ENCODE measurements at places on chromosomes 5 and 9.

DNA sequence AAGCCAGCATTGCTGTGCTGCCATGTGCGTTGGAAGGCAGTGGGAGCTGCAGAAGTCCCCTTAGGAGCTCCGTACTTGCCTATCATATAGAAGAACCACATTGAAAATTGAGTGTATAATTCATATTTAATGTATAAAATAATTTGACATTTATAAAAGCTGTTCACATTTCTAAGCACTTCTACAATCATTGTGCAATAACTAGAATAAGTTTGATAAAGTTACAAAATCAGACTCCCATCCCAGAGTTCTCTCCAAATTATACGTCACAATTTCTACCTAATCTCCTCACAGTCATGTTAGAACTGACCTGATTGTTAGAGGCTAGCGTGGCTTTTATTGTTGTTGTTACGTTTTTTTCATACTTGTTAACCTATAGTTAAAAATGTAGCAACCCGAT is 123.5 kb upstream of the ZNF366 start:
- DNase-seq: no peak

- peak; percentile 77 for DNase-seq
Measured at GRCh38 chr9:34379334-34380033, 2.8 kb upstream of the MYORG start.

DNA sequence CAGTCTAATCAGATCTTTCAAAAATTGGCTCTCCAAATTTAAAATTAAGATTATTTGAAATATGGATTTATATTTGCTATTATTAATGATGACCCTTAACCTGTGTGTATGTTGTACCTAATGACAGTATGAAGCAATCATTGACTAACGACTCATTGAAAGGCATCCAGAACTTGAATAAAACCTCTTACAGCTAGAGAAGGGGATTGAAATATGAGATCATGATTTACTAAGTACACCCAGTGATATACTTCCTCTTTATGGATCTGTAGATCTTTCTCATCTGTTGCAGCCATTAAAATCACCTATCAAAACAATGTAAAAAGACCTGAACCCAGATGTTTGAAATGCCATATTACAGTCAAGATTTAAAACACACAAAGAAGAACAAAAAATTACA is 126.5 kb downstream of the RPS23 start:
- no peak for DNase-seq

GRCh38 chr5:371811-372555 is 50.5 kb downstream of the AHRR start:
- DNase-seq: no peak

- no peak for DNase-seq
Measured at GRCh38 chr9:99138424-99139284, 33.7 kb downstream of the TGFBR1 start.

DNA sequence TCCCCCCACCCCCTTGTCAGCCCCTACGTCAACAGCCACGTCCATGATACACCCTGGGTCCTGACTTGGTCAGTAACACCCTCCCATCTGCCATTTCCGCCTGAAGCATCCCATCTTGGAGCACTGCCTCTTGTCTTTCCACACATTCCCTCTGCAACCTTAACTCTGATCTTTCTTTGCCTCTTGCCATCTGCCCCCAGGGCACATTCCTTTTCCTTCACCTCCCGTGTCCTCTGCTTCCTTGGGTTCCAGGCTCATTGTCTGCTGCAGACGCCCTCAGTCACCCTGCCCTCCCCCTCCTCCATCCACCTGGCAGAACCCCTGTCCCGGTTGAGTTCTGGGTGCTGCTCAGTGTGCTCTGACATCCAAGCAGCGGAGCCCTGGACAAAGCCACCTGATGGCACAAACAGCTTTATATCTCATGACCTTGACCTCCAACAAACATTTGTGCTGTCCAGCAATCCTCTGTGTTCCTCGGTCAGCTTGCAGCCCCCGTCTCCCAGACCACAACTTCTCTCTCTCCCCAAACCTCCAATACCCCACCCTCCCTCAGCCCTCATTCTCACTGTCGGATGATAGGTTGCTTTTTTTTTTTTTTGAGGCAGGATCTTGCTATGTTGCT is 97.7 kb upstream of the IER5L start:
- no peak for DNase-seq

GRCh38 chr9:33153666-33154065 is 13.5 kb downstream of the B4GALT1 start:
- DNase-seq: no peak

DNA sequence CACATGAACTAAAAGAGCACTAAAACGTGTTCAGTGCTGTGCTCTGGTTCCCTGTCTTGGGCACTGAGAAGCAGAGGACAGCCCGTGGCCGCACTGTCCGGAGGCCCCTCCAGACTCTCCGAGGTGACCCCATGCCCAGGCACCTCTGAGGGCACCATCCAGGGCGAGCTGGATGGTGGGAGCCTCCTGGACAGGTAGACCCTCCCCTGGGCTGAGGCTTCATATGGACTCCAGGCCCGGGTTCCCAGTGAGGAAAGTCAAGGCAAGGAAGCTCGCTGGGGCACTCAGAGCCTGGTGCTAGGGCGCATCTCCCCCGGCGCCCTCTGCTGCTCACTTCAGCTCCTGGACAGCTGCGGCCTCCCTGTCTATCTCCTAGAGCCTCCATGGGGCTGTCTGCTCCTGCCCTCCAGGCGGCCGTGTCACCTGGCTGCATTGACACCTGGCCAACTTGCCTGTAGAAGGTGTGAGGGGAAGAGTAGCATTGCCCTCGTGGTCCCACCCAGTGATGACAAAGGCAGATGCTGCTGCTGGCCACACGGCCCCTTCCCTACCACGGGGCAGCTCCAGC is 178.2 kb upstream of the IRX1 start:
- DNase-seq: no peak

DNA sequence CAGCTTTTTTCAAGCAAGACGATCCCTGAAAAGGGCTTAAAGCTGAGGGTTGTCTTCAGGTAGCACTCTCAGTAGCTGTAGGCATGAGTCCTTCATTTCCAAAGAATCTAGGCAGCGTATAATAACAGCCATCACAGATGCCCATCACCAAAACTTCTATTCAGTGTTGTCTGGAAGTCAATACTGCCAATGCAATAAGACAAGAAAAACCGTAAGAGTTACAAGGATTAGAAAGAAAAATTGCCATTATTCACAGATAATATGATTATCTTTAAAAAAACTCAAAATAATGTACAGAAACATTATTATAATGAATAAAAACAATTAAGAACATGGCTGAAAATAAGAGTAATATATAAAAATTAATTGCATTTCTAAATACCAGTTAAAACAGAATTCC is 208.2 kb upstream of the ADRA1B start:
- DNase-seq: no peak

- no peak for DNase-seq
Measured at GRCh38 chr5:161105525-161105924, 253.5 kb upstream of the ATP10B start.

- DNase-seq: no peak
Measured at GRCh38 chr9:86061972-86062739, 37.2 kb downstream of the GOLM1 start.

- DNase-seq: no peak
Measured at GRCh38 chr9:89999534-90000370, 394.9 kb downstream of the GADD45G start.

GRCh38 chr9:130200038-130200849 is 28.0 kb downstream of the NCS1 start:
- DNase-seq: no peak

DNA sequence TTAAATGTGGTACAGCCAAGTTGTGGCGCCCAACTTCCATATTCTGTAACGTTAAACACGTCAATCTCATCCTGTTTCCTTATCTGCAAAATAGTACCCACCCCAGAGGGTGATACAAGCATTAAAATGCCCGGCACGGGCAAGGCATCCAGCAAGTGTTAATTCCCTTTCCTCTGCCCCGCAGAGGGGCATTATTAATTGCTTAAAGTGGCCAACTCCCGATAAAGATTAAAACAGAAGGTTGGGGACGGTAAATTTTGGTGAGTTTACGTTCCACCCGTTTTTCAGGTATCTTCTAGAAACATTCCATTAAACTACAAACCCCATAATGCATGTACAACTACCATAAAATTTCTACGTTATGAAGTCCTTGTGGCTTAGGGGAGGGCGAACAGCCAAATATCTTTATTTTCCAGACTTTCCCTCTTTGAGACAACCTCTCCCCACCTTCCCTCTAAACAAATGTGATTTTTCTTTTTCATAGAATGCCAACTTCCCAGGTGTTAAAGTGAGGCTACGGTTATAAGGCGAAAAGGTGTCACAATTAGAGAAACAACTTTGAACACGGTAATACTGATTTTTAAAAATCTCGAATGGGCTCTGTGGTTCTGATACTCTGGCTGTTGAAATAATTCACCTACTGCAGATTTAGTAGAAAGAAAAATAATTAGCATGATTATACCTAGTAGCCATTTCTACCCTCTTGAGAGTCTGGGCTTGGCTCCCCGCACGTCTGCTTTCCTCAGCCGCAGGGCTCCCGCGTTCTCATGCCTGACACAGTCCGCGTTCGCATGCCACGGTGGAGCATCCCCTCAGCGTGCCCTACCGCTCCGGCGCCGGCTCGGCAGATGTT is 1.2 kb upstream of the GPBP1 start:
- no peak for DNase-seq

DNA sequence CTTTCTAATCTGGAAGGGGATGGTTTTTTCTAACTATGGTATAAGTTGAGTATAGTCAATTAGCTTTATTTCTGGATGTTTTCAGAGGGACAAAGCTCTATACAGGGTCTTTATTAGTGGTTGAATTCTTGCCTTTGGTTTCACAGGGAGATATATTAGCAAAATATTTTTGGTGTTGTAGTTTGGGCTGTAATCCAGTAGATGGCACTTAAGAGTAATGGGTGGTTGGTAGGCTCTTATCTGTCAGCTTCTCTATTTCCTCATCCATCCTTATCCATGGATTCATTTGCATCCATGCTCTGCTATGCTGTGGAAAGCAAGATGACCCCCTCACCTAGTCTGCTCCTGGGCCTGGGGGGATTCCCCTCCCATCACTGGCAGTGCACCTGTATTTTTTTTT is 363.6 kb upstream of the CYLC2 start:
- DNase-seq: no peak

GRCh38 chr5:94025788-94026473 is 284.5 kb upstream of the POU5F2 start:
- no peak for DNase-seq

DNA sequence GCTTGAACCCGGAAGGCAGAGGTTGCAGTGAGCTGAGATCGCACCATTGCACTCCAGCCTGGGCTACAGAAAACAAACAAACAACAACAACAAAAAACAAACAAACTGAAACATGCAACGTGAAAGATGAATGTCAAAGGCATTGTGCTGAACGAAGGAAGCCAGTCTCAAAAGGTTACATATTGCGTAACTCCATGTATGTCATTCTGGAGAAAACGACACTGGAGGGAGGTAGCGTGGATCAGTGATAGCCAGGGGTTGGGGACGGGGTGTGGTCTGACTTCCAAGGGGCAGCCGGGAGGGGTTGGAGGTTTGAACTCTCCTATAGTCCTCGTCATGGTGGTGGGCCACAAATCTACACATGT is 12.1 kb upstream of the WDR5 start:
- DNase-seq: no peak

DNA sequence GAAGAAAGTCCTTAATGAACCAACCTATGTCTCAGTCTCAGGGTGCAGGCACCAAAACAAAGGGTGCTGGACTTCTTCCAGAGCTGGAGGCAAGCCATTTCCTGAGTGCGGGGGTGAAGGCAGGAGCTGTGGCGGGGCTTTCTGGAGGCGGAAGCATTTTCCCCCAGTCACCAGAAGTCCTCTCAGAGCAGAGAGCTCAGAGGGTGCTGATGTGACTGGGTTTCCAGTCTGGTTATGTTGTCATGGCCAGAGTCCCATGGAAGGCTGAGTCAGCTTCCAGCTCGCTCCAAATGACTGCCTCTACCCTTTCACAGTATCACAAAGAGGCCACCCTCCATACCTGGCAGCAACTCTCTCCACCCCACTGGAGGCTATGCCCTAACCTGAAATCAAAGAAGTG is 86.0 kb downstream of the TRPC7 start:
- no peak for DNase-seq

DNA sequence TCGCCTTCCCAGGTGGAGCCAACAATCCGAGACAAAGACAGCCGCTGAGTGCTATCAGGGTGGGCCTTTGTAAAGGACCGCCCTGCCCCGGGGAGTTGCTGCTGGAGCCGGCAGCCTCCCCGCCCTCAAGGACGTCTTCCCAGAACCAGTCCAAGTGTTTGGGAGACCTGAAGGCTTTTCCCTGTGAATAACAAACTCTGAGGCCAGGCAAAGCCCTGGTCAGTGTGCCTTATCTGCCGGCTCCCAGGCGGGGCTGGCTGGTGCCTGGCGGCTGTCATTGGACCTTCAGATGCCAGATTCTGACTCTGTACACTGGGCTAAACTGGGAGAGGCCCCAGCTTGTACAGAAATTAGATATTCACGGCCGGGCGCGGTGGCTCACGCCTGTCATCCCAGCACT is 2.1 kb downstream of the SLC9A3 start:
- DNase-seq: no peak

GRCh38 chr9:104544644-104545043 is 8.0 kb upstream of the OR13C3 start:
- no peak for DNase-seq

Data from HCT116 (cell line).